HCT116 (cell line): ENCODE measurements at places on chromosomes 4 and X.

GRCh38 chr4:168584321-168584771 is 87.5 kb downstream of the PALLD start:
- DNase-seq, result no peak

- DNase-seq, result no peak
Observed at GRCh38 chrX:42131856-42132255, 208.5 kb upstream of the CASK start.

DNA sequence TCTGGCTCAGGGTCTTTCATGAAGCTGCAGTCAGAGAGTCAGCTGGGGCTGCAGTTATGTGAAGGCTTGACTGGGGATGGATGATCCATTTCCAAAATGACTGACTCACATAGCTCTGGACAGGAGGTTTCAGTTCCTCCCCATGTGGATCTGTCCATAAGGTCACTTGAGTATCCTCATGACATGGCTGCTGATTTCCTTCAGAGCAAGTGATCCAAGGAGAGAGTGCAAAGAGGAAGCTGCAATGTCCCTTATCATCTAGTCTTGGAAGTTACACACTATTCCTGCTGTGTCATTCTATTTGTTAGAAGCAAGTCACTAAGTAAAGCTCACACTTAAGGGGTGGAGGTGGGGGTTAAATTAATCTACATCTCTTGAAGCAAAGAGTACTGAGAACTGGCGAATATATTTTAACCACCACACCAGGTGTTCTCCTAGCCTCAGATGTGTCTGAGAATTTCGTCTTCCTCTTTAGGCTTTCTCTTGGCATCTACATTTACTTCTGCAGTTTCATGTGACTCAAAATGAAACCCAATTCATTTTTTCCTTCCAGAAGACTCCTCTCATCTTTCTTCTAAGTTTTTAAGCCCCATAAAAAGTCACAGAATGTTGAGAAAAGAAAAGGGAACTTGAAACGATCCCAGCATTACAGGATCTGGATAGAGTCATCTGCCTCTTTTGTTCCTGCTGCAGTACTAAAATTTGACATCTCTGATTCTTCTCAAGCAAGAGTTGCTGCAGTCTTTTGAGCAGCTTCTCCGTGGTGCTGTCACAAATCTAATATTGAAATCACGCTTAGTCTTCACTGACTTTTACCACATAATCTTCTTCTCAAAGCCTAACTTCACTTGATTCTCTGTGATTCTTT is 3.8 kb upstream of the GRPR start:
- no peak for DNase-seq

GRCh38 chr4:168514249-168514852 is 17.5 kb downstream of the PALLD start:
- no peak for DNase-seq

GRCh38 chr4:89528526-89529133 is 221.0 kb upstream of the GPRIN3 start:
- no peak for DNase-seq

- no peak for DNase-seq
Observed at GRCh38 chrX:16807976-16808542, 21.8 kb downstream of the TXLNG start.

DNA sequence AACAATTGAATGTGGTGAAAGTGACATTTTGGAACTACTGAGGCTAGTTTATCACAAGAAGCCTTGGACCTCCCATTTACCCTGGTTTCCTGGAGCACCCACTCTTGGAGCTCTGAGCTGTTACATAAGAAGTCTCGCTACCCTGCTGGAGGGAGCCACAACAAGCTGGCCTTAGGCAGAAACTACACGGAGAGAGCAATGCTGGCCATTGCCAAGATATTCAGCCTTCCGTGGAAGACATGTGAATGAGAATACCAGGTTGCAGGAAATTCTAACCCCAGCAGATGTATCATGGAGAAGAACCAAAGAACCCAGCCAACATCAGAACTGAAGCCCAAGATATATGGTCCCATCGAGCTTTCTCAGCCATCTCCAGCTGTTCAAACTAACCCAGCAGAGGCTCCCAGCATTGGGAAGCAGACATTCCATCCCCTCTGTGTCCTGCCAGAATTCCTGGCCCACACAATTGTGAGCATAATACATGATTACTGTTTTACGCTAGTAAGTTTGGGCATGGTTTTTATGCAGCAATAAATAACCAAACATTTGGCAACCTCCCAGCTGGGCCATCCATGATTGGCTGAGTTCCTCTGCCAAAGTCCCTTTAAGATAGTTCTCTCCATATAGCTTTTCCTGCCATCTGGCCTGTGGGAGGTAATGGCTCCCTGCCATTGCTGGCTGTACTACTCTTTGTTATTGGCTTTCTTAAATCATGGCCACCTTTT is 17.9 kb upstream of the PDE5A start:
- no peak for DNase-seq

GRCh38 chr4:20127626-20128025 is 124.1 kb upstream of the SLIT2 start:
- DNase-seq, result no peak

DNA sequence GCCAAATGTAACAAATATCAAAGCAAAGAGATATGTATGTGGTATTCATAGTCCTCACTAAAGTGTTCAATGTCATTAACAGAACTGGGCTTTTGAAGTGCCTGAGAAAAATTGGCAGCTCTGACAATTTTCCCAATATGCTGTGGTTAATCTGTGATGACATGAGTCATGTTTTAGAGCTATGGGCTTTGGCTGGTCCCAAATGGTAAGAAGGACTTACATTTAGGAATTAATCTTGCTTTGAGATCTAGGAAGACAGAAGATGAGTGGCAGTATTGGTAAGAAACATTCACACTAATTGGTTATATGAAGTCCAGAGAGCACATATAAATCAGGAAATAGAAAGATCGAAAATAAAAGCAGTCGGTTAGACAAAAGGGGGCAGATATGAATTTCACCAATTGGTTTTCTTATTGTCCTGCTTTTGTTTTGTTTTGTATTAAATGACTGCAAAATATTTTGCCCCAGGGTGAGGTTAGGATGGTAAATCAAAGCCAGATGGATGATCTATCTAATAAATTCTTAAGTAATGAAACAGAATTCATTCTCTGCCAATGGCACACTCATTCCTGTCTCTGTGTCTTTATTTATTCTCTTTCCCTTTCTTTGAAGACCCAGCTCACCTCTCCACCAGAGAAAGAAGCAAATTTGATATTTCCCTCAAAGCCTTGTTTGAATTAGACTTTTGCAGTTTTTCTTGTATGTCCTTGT is 993.1 kb downstream of the RPA4 start:
- DNase-seq, result no peak

- no peak for DNase-seq
Observed at GRCh38 chr4:3827616-3828492, 61.7 kb downstream of the ADRA2C start.

DNA sequence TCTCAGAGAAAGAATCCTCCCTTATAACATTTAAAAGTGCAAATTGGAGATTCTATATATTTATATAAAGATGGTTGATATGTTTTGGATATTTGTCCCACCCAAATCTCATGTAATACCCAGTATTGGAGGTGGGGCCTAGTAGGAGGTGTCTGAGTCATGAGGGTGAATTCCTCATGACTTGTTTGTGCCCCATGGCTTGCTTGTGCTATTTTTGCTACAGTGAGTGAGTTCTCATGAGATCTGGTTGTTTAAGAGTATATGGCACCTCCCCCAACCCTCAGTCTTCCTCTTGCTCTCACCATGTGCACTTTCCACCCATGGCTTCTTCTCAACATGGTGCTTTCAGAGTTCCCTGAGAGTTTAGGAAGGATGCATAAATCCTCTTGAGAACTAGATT is 9.5 kb upstream of the ANKRD50 start:
- DNase-seq, result no peak

GRCh38 chr4:131251321-131251720 is 1897.8 kb upstream of the PCDH10 start:
- no peak for DNase-seq

DNA sequence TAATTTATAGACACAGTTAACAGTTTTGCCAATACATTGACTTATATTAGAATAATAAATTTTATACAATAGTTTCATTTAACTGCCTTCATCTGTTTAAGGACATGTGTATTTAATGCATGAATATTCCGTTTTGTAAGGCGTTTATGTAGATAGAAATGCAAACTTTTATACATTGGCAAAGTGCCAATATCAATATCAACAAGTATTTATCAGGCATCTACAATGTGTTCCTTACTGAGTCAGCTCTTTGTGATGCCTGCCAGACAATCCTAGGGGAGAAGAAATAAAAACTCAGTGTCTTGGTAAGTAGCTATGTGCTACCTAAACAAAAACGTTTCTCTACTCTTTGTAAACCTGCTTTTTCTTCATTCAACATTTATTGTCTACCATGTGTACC is 1142.2 kb downstream of the C4orf33 start:
- DNase-seq, result no peak

DNA sequence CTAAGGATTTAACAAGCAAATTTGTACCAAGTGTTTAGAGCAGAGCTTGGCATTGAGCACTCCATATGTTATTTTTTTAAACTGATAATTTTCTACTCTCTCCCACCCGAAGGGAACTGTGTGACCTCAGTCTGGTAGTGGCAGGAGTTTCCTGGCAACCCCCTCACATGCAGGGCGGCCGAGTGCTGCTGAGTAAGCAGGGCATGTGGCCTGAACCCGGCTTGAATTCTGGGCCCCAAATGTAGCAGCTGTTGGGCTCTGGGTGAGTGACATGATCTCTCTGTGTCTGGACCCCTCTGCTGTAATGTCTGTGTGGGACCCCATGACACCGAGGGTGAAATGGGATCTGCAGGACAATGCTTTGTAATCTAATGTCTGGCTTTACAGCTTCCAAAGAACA is 13.6 kb upstream of the C4orf50 start:
- DNase-seq, result no peak

DNA sequence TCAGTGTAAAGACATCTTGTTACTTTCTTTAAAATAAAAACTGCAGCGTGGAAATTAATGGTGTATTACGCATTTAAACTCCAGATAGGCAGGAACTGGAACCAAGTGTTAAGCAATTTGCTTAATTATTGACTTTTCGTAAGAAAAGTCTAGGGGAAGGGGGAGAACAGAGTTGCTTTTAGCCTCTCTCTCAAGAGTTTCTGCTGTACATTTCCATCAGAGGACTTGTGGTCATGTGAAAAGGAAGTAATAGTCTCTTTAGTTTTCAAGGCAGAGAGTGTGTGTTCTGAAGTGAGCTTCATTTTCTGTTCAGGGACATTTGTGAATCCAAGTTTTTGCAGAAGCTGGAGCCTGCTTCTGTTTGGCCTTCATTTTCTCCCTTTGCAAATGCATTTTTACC is 127.2 kb downstream of the UBE2K start:
- DNase-seq, result no peak

- DNase-seq, result no peak
Observed at GRCh38 chr4:94877973-94878372, 120.2 kb downstream of the BMPR1B start.

DNA sequence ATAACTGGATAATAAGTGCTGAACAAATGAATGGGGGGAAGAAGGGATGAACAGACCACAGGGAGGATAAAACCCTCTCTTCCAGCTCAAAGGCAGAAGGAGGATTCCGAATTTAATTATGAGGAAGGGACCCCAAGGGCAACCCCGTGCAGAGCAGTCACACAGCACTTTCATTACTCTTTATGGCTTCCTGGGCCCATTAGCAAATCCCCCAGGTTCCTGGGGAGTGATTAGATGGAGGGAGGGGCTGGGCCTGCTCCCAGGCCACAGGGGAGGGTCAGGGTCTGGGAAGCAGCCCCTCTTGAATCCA is 67.1 kb downstream of the PPP2R2C start:
- no peak for DNase-seq

DNA sequence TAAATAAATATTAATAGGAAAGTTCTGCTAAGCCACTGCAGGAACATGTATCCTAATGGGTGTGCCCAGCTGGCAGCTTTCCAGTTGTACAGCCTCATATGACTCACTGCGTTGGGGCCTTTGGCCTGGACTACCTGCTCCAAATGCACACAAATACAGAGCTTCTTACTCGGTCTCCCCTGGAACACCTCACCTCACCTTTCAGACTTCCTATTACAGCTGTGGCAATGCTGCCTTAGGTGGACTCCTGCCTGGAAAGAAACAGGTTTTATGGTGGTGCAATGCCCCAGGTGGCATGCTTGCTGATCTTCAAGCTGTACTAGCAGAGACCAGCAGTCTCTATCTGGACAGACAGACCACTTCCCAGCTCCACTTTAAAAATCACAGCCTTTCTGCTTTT is 85.7 kb upstream of the EXOC1L start:
- DNase-seq, result peak; percentile 83

DNA sequence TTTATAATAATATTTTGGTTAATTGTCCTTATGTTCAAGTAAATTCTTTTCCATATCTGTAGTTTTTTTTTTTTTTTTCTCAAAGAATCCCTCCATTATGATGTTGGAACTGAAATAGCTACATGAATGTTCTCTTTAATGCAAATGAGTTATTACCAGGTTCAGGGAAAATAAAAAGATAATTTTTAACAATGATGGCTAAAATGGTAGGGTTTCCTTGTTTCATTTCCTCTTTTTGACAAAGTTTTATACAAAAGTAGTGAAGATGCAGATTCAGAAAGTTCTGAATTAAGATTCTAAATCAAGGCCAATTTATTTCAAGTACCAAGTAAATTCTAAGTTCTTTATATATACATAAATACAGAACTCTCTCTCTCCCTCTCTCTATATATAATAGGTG is 779.0 kb upstream of the INTU start:
- DNase-seq, result no peak

DNA sequence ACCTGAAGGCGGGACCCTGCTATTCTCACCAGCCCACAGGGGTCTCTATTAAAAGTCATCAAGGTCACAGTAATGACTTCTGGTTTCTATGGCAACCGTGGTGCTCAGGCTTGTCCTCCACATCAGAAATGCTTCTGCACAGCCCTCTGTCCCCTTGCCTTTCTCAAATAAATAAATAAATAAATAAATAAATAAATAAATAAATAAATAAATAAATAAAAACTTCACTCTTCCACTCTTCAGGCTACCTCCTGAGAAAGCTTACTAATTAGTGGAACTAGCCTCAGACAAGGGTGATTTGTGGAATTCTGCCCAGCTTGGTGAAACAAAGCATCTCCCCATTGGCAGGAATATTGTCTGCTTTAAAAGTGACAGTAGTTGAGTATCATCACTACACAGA is 5.5 kb upstream of the RAB40A start:
- no peak for DNase-seq
